ENCODE measurements at places on chromosomes 16 and 17.

DNA sequence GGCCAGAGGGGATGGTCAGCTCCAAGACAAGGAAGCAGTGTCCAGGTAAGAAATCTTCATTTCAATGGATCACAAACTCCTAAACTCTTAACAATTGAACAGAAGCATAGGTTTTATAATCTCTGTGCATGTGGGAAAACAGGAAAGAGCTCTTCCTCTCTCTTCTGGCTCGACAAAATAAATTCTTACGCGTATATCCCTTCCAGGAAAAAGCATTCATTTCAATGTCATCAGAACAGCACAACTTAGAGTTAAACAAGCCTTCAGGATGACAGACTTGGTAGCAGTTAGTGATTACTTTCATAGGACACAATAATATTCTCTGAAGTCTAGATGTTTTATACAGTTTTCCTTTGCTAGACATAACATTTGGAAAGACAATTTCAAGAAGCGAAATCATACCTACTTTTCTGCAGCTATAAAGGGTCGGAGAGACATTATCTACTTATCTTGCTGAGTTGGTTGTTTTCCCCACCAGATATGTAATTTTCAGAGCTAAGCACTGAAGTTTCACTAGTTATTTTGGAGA, 19.3 kb upstream of the SLC35G3 start:
- DNase-seq = no peak

DNA sequence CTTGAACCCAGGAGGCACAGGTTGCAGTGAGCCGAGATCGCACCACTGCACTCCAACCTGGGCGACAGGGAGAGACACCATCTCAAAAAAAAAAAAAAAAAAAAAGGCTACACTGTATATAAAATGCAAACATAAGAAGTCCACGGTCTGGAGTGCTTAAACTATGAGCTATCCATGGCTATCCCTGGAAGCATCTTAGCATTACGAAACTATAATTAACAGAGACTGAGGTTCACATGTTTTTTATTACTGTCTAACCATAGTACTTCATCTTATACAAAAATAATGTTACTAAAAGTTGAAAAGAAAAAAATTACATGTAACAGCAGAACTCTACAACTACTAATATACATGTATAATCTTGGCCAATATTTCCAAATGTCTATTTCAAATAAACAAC, 32.8 kb downstream of the HELZ start:
- no peak for DNase-seq

DNA sequence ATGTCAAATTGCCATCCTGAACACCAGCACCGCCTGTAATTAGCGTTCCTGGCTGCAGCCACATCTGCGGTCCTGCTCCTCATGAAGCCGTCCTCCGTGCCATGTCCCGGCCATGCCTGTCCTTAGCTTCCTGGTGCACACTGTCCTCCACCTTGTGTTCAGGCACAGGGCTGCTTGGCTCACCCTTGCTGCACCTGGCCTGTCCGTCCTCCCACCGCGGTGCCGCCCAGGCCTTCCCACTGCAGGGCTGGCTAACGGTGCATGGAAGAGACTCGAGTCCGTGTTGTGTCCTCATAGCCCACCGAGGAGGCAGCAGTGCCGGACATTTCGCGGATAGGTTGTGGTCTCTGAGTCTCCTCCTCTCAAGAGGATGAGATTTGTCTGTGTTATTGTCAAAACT, 20.4 kb downstream of the DUSP14 start:
- no peak for DNase-seq

GRCh38 chr17:45315648-45316433, 979 bp downstream of the MAP3K14 start:
- no peak for DNase-seq

- no peak for DNase-seq
Measured at GRCh38 chr17:60851181-60851580, 173.5 kb downstream of the BCAS3 start.

DNA sequence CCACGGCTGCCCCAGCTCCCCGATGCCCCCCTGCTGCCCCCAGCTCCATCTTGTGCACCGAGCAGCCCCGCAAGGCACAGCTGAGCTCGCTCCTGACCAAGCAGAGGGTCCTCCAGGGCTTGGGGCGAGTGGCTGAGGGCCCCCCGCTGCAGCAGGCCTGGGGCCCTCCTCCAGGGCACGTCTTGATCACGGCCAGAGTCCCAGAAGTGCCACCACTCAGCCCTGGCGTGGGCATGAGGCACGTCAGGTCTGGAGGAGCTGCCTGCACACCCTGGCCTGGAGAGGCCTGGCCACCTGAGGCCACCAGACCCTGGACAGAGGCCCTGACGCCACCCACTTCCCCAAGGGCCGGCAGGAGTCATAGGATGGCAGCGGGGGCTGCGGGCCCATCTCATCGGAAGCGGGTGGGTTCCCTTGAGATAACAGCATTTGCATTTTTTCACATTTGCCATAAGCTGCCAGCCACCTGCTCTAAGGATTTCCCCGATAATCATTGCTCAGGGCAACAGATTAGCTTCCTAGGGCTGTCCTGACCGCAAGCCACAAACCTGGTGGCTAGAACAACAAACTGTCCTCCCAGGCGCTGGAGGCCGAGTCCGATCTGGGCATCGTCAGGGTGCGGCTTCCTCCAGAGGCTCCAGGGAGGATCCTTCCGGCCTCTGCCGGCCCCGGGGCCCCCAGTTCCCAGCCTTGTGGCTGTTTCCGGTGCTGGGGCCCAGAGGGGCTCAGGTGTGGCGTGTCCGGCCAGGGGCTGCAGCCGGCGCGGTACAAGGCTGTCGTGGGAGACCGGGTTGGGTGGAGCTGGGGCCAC, 23.9 kb upstream of the C1QTNF8 start:
- DNase-seq = no peak

- no peak for DNase-seq
Measured at GRCh38 chr16:84862804-84863480, 43.2 kb downstream of the CRISPLD2 start.

DNA sequence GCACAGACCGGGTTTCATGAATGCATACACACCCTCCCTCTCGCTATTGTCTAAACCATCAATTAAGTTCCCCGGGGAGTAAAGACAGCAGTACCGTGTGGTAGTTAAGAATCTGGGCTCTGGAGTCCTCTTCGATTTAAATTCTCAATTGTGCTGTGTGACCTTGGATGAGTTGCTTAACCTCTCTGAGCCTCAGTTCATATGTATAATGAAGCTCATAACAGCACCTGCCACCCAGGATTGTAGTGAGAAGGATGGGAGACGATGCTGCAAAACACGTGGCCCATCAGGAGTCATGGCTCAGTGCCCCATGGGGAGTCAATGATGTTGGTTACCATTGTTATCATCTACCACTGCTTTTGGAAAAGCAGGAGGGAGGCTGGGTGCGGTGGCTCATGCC, 34.5 kb upstream of the KDM8 start:
- no peak for DNase-seq

DNA sequence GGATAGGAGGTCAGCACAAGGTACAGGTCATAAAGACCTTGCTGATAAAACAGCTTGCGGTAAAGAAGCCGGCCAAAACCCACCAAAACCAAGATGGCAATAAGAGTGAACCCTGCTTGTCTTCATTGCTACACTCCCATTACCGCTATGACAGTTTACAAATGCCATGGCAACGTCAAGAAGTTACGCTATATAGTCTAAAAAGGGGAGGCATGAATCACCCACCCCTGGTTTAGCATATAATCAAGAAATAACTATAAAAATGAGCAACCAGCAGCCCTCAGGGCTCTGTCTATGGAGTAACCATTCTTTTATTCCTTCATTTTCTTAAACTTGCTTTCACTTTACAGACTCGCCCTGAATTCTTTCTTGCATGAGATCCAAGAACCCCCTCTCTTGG, 1.0 kb upstream of the HSBP1 start:
- no peak for DNase-seq

- peak; percentile 89 for DNase-seq
Measured at GRCh38 chr17:39573447-39574298, 34.0 kb downstream of the NEUROD2 start.

GRCh38 chr17:28846231-28846630, 3.6 kb upstream of the FAM222B start:
- DNase-seq = no peak

- no peak for DNase-seq
Measured at GRCh38 chr17:200586-200985, 19.1 kb upstream of the DOC2B start.

GRCh38 chr17:82031303-82031884, at the start of gene RAC3:
RAC3 (plus strand) TSS chr17:82031678; CDS start chr17:82031762, 84 bp downstream.
- peak; percentile 68 for DNase-seq

DNA sequence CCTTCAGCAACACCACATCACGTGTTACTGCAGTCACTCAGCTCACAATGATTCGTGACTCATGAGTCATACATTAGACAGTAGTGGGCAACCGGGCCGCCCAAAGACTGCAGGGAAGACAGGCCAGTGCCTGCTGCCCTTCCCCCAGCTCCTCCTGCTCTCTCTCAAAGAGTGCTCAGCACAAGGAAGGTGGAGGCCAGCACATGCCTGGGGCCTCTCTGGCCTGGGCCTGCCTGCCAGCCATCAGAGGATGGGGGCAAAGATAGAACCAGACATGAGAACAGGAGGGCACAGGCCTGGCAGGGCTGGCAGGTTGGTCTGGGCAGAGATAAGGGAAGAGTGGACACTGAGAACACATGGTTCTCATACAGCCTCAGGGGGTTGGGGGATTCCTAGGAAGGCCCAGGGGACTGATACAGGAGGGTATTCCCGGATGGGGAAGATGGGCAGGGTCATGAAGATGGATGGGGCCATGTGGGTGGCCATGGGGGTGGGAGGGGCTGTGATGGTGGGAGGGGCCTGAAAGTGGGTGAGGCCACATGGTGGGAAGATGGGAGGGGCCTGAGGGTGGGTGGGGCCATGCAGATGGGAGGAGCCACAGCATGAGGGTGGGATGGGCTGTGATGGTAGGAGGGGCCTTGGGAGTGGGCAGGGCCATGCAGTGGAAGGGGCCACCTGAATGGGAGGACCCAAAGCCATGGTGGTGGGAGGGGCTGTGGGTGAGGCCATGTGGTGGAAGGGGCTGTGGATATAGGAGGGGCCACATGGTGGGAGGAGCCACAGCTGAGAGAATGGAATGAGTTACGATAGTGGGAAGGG, 29.0 kb downstream of the KATNB1 start:
- DNase-seq = peak; percentile 94
